ENCODE measurements at places on chromosomes 5 and 9.
A peak's percentile ranks its signal among the peaks of the same experiment; 100 is the strongest.

DNA sequence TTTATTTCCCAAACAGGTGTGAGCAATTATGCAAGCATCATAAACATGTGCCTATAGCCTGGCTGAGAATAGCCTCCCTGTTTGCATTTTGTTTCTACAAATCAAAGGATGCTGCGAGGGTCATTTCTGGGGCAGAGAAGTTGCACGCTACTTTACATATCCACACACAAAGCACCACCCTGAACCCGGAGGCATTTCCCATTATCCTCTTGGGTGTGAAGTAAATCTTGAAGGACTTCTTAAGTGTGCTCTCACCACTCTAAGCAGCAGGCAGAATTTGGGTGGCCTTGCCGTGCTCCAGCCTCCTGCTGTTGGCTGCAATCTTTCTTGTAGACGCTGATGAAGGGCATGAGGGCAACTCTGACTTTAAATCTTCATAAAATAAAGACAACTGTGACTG lies 124.0 kb upstream of the TLE4 start:
- no peak for DNase-seq

- peak; percentile 60 for DNase-seq
Measured at GRCh38 chr5:74639807-74640449, 600 bp downstream of the ENC1 start.

- DNase-seq, result peak; percentile 81
Measured at GRCh38 chr5:78518365-78519197, 130.0 kb downstream of the LHFPL2 start.

GRCh38 chr5:116375926-116376325 lies 198.7 kb downstream of the SEMA6A start:
- DNase-seq, result no peak

DNA sequence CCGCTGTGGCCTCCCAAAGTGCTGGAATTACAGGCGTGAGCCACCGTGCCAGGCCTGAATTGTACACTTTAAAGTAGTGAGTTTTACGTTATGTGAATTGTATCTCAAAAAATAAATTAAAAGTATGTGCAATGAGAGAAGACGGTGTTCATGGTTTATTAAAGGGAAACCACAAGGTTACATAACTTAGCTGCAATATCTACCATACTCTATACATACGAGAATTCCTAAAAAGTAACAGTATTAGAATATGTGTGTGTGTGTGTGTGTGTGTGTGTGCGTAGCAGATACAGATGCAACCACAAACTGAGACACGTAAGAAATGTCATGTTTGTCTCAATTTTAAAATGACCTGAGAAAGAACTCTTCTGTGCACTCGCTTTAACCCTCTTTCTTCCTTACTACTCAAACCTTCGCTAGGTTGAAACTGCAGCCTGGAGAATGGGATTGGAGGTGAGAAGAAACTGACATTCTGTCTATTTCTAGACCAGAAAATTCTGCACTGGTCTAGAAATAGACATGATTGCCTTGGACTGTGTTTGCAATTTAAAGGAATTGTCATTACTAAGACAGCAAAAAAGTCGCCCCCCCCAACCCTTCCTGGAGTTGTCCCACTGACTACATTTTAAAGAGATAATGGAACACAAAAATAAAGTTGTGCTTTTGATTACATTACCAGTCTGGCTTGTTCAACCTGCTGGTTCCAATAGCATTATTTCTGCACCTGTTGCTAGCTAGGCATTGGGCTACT lies 167.0 kb downstream of the RGS3 start:
- DNase-seq, result no peak
